CD4-positive, alpha-beta T cell treated with Interleukin-2 at 100 ng/mL for 4 hours (primary cell): ENCODE measurements at places on chromosomes 4 and X.
A peak's percentile ranks its signal among the peaks of the same experiment; 100 is the strongest.

- no peak for DNase-seq
These were observed 5.5 kb upstream of the NSUN7 start for GRCh38 chr4:40744218-40744617.

GRCh38 chrX:35392232-35392631 is 405.9 kb upstream of the MAGEB16 start:
- no peak for DNase-seq

DNA sequence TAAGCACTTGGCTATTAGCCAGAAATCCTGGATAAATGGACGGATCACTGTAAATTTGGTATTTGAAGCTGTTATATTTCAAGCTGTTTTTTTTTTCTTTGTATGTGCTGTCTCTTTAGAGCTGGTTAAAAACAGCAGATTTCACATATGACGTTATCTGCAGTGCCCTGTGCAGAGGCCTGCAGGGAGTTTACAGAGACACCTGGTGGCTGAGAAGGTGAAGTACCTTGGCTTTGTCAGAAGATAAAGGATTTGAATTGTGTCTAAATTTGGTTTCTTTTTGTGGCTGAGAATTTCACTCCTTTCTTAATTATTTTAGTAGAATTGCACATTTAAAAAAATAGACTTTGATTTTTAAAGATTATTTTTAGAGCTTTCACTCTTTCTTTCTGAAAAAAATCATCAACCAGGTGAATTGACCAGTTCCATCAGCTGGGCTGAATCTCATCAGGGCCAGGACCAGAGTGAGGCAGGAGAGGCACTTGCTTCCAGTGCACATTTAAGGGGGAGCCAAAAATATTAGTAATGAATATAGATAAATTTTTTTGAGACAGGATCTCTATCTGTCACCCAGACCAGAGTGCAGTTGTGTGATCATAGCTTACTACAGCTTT is 9.6 kb upstream of the CHRNA9 start:
- DNase-seq, result peak; percentile 85

DNA sequence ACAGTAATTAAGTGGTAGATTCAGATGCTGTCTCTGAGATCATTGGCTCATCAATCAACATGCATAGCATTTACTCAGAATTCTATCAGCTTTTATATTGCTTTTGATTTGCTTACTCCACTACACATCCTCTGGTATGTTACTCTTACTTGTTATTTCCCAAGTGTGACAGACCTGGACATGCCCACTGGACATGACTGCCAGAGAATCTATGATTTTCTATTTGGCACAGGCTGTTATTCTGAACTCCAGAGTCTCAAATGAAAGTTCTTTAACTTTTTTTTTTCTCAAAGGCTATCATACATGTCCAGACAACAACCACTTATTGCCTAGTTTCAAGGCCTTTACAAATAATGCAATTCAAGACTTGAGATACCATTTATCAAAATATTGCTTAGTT is 116.1 kb upstream of the ARHGAP24 start:
- no peak for DNase-seq

DNA sequence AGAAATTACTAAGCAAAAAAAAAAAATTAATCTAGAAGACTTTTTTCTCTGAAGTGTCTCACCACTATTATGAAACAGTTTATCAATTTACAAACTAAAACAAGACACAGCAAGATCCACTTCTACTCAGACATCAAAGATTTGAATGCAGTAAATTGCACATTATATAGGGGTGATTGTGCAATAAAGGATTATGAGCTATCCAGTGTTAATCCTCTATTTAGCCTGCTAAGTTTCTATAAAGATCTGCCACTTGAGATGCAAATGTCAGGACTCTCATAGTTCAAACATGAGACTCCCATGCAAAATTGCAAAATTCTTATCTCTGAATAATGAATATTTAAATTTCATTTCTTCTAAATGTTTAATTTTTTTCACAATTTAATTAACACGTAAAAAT is 2.2 kb downstream of the TECRL start:
- no peak for DNase-seq

GRCh38 chrX:153411255-153411987 is at the start of gene ZFP92:
ZFP92 (plus strand) TSS chrX:153411472; CDS start chrX:153418323, 6,851 bp downstream.
- peak; percentile 3 for DNase-seq

DNA sequence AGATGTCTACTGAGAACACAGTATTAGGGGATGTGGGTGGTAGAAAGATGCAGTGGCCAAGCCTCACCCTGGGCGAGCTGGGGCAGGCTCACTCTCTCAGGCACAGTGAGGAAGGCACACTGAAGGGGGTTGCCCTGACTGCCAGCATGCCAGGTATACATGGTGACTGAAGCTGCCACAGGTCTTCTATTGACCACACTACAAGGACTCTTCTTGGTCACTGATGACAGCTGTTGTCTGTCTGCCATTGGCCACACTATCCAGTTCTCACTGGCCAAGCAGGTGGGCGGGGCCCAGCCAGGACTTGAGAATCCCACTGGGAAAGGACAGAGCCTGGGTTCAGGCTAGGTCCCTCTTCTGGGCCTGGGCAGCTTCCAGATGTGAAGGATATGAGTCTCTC is 39.7 kb upstream of the TBC1D14 start:
- no peak for DNase-seq

GRCh38 chr4:18404642-18405041 is 383.1 kb upstream of the LCORL start:
- no peak for DNase-seq

- no peak for DNase-seq
These were observed 51.9 kb upstream of the STX18 start for GRCh38 chr4:4593596-4594284.

GRCh38 chr4:154029171-154029570 is 240.3 kb upstream of the SFRP2 start:
- DNase-seq, result no peak

DNA sequence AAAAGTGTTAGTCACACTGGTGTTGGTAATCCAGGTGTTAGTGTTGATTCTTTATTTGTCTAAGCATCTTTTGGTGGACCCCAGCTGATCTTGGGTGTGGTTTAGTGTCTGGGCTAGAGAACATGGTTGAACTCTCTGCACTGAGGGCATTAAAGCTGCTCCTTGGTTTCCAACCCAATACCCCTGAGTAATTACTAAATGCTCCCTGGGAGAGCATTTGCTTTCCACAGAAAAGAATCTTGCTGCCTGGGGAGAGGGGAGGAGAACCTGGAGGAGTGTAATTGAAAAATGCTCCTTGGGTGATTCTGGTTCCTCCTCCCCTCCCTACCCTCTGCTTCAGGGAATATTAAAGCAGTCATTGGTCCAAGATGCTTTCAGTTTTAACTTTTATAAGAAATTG is 3.1 kb downstream of the GUCY1B1 start:
- DNase-seq, result no peak

DNA sequence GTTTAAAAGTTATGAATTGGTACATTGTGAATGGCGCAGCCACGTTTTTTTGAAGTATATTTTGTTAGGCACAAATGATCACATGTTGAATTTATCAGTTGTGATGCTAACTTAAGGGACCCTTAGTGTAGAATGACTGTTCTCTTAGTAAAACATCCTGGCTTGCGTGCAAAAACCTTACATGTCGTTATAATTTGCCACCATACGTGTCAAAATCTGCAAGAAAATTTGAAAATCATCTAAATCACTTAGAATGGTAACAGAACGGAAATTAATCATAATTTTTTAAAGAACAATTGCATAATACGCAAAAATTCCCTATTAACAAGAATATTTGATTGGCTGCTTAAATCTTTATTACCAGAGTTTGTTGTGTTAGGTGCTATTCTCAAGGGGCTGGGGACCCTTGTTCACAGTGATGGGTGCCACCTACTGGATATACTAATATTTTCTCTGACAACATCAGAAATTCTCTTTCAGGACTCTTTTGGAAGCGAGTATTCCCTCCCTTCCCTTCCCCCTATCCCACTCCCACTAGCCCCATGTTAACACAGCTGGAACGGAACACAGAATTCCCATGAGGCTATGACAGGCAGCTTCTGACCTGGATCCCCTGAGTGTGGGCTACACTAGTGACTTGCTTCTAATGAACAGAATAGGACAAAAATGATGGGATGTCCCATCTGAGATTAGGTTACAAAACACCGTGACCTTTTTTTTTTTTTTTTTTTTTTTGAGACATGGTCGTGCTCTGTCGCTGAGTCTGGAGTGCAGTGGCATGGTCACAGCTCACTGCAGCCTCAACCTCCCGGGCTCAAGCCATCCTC is 71.8 kb downstream of the SUPT20HL2 start:
- peak; percentile 26 for DNase-seq

DNA sequence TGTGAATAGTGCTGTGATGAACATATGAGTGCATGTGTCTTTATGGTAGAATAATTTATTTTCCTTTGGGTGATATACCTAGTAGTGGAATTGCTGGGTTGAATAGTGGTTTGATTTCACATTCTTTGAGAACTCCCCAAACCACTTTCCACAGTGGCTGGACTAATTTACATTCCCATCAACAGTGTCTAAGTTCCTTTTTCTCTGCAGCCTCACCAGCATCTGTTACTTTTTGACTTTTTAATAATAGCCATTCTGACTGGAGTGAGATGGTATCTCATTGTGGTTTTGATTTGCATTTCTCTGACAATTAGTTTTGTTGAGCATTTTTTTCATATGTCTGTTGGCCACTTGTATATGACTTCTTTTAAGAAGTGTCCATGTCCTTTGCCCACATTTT is 29.1 kb downstream of the JADE3 start:
- DNase-seq, result no peak

DNA sequence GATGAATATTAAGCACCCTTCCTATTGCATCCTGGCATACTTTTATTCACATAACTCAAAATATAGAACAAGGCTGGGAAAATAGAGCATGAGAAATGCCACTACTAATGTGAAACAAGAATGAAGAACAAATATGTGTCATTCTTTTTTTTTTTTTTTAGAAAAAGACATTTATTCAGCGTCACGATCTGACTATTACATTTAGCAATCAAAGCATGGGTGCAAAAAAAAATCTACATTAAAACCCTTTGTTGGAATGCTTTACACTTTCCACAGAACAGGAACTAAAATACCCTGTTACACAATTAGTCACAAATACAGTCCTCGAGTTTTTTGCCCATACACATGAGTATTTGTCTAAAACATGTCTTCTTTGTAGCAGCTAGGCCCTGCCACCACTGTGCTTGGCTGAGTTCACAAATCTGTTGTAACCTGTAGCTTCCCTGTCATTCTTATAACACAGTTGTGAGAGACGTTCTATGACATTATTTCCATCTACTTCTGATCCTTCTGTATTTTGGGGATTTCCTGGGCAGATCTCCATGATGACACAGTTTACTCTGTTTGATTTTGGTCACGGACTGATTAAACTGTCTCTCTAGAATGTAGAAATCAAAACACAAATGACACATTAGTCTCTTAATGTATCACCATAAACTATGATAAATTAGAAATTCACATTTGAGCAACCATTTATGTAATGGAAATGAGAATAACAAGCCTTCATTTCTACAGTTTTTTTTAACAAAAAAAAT is 9.4 kb upstream of the TET2 start:
- no peak for DNase-seq

GRCh38 chrX:106725931-106726330 is 570 bp upstream of the RNF128 start:
- no peak for DNase-seq

GRCh38 chr4:61201961-61202637 is 2.0 kb downstream of the ADGRL3 start:
- DNase-seq, result no peak

GRCh38 chr4:7358100-7358735 is 76.5 kb downstream of the PSAPL1 start:
- no peak for DNase-seq

- DNase-seq, result no peak
These were observed 231.7 kb downstream of the FBXW7 start for GRCh38 chr4:152304220-152304619.
